Activated B cell treated with CpG ODN at 0.5 μM for 24 hours (primary cell): ENCODE measurements at places on chromosomes 13 and 19. TPM values are rescaled to one million over a fixed set of nuclear protein-coding genes. Genes with fewer than 3 reads are reported as not detected.

The SOX21 gene
- not detected in 2 replicates for total RNA-seq

The KLHL26 gene
- 10.9 and 11.3 TPM in 2 replicates for total RNA-seq

The MBD3L3 gene
- total RNA-seq, result not detected in 2 replicates

DNA sequence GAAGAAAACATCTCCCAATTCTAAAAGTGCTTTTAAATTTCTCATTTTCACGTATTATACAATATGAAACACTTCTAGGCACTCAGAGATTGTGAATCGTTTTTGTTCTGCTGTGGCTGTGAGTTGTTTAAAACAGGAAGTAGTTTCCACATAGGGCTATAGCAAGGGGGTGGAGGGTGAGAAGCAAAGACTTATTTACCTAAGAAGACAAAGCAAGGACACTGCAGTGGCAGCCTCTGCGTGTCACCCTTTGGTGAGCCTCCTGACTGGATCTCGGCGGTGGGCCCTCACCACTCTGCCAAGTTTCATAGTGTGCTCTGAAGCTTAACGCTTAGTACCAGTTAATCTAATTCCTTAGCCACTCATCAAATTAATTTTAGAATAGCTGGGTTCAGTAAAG lies 56.8 kb downstream of the TNFSF13B start:
- H3K27me3 ChIP-seq, result peaks cover 2% of the 10 kb centered on the region
- no peaks in the 10 kb centered on the region for H3K36me3 ChIP-seq
- DNase-seq, result no peak
- H3K4me3 ChIP-seq, result no peak overlapping the region

The ZNF20 gene
- total RNA-seq, result 4.2 and 8.5 TPM in 2 replicates

The SIGLECL1 gene
- not detected in 2 replicates for total RNA-seq

The SERTAD3 gene
- total RNA-seq, result 43.5 and 48.4 TPM in 2 replicates

The PCSK4 gene
- total RNA-seq, result 1.2 and 1.3 TPM in 2 replicates

GRCh38 chr13:61884830-61885229 lies 469.2 kb upstream of the PCDH20 start:
- H3K4me1 ChIP-seq, result no peaks in the 10 kb centered on the region
- no peak overlapping the region for H3K27ac ChIP-seq
- H3K4me3 ChIP-seq, result no peak overlapping the region
- no peaks in the 10 kb centered on the region for H3K27me3 ChIP-seq

DNA sequence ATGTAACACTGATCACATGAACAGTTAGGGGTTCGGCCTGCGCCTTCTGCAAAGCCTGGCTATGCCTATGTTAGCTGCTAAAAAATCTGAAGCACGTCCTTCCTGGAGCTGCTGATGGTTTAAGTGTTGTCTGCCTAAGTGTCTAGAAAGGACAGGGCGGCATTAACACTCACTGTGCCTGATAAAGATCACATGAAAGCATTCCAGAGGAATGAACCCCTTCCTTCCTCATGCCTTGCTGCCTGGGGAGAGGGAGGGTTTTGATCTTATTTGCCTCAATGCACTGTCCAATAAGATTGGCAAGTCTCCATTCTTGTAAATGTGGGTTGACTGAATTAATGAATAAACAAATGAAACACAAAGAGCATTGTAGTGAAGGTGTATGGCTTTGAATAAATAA lies 5.2 kb downstream of the DOCK9 start:
- no peak overlapping the region for H3K27ac ChIP-seq
- no peaks in the 10 kb centered on the region for H3K36me3 ChIP-seq
- H3K4me1 ChIP-seq, result peaks cover 22% of the 10 kb centered on the region
- H3K27me3 ChIP-seq, result no peaks in the 10 kb centered on the region
- no peak for DNase-seq

The FNDC3A gene
- 30.3 and 34.1 TPM in 2 replicates for total RNA-seq

- DNase-seq, result no peak
- peaks cover 75% of the 10 kb centered on the region for H3K36me3 ChIP-seq
- H3K27ac ChIP-seq, result no peak overlapping the region
- no peak overlapping the region for H3K4me3 ChIP-seq
Measured at GRCh38 chr13:23356368-23356767, 77.1 kb downstream of the SACS start.

- H3K4me1 ChIP-seq, result peaks cover 24% of the 10 kb centered on the region
- H3K36me3 ChIP-seq, result peaks cover 39% of the 10 kb centered on the region
- H3K27me3 ChIP-seq, result no peaks in the 10 kb centered on the region
- DNase-seq, result no peak
- H3K27ac ChIP-seq, result peak overlapping the region; percentile 56
- H3K4me3 ChIP-seq, result no peak overlapping the region
Measured at GRCh38 chr19:12603714-12604113, 6.9 kb downstream of the ZNF490 start.

DNA sequence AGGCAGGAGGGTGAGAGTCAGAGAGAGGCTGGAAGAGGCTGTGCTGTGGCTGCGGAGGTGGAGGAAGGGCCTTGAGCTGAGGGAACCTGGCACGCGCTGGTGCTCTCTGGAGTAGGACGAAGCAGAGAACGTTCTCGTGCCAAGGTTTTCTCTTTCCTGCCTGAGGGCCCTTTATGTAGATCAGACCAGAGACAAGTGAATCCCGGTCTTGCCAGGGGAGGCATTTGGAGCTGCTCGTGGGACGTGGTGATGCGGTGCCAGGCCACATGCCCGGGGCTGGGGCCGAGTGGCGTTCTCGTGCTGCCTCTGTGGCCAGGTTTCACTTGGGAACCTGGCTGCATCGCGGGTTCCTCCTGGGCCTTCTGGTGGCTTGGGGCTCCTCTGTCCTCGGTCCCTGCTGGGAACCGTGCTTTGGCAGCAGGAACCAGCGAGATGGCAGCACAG lies 54.2 kb downstream of the KDM4B start:
- no peak overlapping the region for H3K4me3 ChIP-seq
- peaks cover 3% of the 10 kb centered on the region for H3K4me1 ChIP-seq
- no peak overlapping the region for H3K27ac ChIP-seq
- no peaks in the 10 kb centered on the region for H3K27me3 ChIP-seq

GRCh38 chr13:110643768-110644421 lies 28.6 kb downstream of the NAXD start:
- no peak for DNase-seq
- H3K36me3 ChIP-seq, result peaks cover 69% of the 10 kb centered on the region
- H3K27me3 ChIP-seq, result no peaks in the 10 kb centered on the region
- H3K4me1 ChIP-seq, result peaks cover 28% of the 10 kb centered on the region

The PCDH20 gene
- total RNA-seq, result not detected in 2 replicates

The SIGLEC6 gene
- total RNA-seq, result 16.4 and 28.7 TPM in 2 replicates

- H3K27me3 ChIP-seq, result no peaks in the 10 kb centered on the region
- peaks cover 9% of the 10 kb centered on the region for H3K4me1 ChIP-seq
- no peak for DNase-seq
- no peak overlapping the region for H3K4me3 ChIP-seq
- no peak overlapping the region for H3K27ac ChIP-seq
- no peaks in the 10 kb centered on the region for H3K36me3 ChIP-seq
Measured at GRCh38 chr13:35293579-35294226, 182.8 kb downstream of the MAB21L1 start.

The RAVER1 gene
- 77.0 and 80.8 TPM in 2 replicates for total RNA-seq

DNA sequence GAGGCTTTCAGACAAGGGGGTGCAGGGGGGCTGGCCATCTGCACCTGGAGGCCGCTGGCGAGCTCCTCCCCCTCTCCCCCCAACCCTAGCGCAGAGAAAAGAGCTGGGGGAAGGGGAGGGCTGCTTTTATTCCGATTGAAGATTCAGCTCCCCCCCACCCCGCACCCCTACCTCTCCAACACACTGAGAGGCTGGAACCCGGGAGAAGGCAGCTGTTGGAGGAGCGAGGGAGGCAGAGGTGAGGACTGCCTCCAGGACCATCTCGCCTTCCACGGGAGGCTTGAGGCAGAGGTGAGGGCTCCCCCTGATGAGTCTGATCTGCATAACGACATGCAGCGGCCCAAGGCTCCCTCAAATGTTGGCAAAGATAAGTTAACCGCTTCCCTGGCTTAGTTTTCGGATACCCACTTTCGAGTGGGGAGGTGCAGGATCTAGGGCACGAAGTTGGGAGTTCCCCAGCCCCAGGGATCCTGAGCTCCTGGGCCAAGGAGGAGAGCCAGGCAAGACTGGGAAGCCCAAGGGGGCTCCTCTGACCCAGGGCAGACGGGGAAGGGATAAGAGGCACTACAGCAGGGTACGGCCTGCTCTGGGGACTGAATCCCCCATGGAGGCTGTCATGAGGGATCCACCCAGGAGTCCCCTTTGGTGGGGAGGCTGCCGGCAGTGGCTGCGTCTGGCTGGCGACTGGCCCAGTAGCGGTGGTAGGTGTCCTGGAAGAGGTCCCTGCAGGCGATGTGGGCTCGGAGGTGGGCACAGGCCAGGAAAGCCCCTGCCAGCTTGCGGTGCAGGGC lies 1.2 kb upstream of the NUMBL start:
- peak overlapping the region; percentile 95 for H3K4me3 ChIP-seq
- peak overlapping the region; percentile 89 for H3K27ac ChIP-seq
- no peaks in the 10 kb centered on the region for H3K27me3 ChIP-seq
- H3K36me3 ChIP-seq, result peaks cover 24% of the 10 kb centered on the region
- peaks cover 13% of the 10 kb centered on the region for H3K4me1 ChIP-seq

DNA sequence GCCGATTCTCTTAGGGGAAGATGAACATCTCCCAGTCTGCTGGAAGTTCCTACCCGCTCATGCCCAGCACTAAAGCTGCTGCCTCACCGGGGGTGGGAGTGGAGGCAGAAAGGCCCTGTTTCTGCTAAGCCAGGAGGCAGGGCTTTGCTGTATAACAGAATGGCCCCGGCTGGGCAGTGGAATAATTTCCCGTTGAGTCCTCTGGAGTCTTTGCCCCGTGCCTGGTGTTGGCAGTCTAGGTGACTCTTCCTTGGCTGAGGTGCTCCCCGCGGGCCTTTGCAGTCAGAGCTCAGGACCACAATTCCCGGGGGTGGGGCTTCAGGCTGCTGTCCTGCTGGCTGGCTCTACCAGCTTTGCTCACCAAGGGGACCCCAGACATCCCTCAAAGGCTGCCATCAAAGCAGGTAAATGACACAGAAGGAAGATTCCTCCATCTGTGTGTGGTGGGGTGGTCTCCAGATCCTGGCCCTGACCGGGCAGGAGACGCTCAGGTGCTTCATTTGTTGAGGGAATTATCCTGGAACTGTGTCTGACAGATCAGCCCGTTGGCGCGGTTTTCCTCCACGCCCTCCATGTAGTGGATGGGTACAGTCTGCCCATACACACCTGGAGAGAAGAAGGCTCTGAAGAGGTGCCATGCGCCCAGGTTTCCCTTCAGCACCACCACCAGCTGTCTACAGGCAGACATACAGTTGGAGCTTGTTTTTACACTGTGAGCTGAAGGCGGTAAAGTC lies 209.9 kb downstream of the TEX29 start:
- H3K4me1 ChIP-seq, result no peaks in the 10 kb centered on the region
- no peak overlapping the region for H3K27ac ChIP-seq
- no peak overlapping the region for H3K4me3 ChIP-seq
- H3K36me3 ChIP-seq, result no peaks in the 10 kb centered on the region
- H3K27me3 ChIP-seq, result peaks cover 9% of the 10 kb centered on the region

GRCh38 chr13:98525456-98526181 lies 51.3 kb downstream of the STK24 start:
- no peak for DNase-seq
- H3K4me3 ChIP-seq, result peak overlapping the region; percentile 63
- H3K4me1 ChIP-seq, result peaks cover 94% of the 10 kb centered on the region
- peaks cover 2% of the 10 kb centered on the region for H3K36me3 ChIP-seq
